ENCODE measurements at places on chromosomes 6 and 20.

DNA sequence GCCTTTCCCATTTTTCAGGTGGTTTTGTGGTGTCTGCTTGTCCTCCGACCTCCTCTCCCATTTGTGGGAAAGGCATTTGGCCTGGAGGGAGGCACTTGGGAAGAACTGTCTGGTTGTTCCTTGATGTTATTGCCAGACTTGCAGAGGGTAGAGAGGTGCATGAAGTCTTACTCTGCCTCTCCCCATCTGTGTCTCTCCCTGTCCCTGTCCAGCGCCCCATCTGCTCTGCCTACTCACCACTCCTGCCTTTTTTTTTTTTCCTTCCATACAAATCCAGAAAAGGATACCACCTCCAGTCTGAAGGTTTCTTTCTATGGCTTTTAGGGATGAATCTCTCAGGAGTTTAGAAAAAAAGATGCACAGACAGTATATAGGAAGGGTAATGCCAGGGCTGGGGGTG is 19.8 kb downstream of the PPARD start:
- no peak for DNase-seq

DNA sequence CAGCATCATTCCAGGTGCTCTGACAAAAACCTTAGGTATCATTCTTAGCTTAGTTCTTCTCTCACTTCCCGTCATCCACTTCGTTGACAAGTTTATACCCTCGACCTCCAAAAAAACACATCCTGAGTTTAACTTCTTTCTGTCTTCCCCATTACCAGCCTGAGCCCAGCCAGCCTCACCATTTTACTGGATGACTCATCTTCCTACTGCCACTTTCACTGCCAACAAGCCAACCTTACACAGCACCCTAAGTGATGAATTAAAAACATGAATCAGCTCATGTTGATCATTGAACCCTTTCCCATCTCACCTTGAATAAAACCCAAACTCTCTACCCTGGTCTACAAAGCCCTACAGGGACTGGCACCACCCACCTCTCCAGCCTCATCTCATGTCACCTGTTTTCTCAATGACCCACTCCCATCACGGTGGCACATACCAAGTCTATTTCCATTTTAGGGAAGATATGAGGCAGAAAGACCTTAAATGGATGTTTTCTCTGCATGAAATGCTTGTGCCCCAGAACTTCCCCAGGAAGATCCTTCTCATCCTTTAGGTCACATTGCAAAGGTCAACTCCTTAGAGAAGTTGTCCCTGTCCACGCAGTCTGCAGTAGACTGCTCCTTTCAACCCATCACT is 9.9 kb upstream of the UST start:
- DNase-seq = peak; percentile 45

DNA sequence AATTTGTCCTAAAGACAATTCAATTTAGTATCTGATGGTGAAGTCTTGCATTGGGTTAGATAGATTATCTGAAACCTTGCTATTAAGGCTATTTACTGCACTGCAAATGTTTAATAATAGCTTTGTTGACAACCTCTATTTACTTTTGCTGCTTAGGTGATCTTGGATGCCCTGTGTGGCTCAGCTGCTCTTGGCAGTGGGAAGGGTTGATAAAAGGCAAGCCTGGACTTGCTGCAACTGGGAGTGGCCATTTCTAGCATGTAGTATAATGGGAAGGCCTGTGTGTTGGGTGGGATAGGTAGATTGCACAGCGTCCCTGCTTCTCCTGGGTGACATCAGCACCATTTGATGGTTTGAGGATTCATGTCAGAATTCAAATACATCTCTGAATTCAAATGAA is 49.1 kb downstream of the ARMC2 start:
- no peak for DNase-seq

DNA sequence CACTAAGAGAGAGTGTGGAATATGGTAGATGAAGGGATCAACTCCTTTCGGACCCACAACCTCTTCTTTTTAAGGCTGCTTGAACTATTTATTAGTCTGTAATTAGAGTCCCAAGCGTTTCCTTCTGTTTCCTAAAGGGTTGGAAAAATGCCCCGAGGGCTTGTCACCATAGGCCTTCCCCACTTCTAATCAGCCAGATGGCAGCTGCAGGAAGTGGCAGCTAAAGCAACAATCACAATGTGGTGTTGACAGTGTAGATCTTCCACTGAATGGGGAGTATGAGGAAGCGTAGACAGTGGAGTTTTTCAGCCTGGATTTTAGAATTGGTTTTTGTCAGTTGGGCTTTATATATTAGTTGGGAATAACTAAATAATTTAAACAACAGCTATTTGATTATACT is 40.6 kb downstream of the SLC35D3 start:
- DNase-seq = no peak

DNA sequence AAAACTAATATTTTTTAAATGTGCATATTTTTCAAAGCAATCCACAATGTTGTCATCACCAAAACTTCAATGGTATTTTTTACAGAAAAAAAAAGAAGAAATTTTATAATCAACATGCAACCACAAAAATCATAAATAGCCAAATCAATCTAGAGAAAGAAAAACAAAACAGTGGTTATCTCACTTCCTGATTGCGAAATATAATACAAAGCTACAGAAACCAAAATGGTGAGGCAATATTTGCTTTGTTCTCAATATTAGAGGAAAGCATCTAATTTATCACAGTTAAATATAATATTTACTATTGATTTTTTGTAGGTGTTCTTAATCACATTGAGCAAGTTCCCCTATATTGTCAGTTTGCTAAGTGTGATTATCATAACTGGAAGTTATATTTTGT is 720.7 kb upstream of the ADGRB3 start:
- peak; percentile 63 for DNase-seq
